CD4-positive, alpha-beta T cell treated with Interleukin-6 at 100 ng/mL for 8 hours (primary cell): ENCODE measurements at places on chromosomes 6 and 20.

DNA sequence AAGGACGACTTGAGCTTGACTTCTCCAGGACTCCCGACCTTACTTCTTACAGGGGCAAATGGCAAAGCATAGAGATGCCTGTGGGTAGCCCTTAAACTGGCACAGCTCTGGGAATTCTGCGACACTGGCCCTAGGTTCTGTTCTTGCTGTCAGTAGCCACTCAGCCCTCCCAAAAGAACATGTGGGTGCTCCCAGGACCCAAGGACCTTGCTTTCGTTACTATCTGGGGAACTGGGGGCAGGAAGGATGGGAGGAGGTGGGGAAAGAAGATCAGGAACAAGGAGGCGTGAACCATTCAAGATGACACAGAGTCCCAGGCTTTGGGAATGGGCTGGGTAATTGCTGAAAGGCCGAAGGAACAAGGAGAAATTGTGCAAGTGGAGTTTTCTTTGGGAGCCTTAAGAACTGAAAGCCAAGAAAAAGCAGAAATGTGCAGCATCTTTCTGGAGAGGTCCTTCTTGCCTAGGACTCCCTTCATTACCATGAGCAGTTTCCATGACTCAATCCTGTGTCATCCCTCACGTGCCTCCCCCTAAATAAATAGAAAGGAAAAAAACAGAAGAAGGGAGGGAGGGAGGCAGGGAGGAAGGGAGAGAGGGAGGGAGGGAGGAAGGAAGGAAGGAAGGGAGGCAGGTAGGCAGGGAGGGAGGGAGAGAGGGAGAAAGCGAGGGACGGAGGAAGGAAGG, 284.6 kb upstream of the FOXQ1 start:
- DNase-seq = no peak

GRCh38 chr6:119844387-119844786, 494.8 kb upstream of the MAN1A1 start:
- no peak for DNase-seq

GRCh38 chr20:59105581-59105980, 58.0 kb upstream of the ZNF831 start:
- DNase-seq = no peak

DNA sequence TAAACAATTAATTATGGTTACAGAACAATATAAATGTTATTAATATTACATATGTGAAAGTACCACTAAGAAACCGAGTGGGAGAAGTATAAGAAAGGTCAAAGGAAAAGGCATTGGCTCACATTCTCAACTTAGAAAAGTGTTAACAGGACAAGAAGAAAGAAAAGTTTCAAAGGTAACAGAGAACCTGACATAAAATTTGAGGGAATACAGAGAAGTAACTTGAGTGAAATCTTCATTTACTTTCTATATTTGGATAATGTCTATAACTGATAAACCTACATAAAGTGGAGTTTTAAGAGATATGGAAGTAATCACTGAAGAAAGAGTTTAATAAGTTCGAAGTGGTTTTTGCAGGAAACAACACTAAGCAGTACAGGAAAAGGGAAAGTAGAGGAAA, 30.1 kb downstream of the REPS1 start:
- DNase-seq = no peak

GRCh38 chr6:141532211-141532610, 600.5 kb upstream of the GJE1 start:
- DNase-seq = no peak

- no peak for DNase-seq
Observed at GRCh38 chr6:43105538-43106222, 29.6 kb downstream of the PTK7 start.

DNA sequence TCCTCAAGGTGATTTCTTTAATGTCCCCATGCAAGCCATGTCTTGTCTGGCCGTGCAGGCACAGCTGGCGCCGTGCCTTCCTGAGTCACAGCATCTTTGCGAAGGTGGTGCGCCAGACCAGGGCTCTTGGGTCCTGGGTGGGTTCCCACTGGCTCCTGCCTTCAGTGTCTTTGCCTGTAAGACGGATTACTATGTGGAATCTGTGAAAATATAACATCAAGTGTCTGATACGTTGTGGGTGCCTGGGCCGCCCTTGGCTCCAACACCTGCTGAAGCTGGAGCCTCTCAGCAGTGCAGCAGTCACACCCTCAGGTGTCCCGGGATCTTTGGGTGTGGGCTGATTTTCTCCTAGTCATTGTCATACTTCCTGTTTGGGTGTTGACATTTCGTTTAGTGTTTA, 3.2 kb downstream of the OSBPL2 start:
- no peak for DNase-seq

- DNase-seq = no peak
Observed at GRCh38 chr20:48552550-48552949, 275.2 kb downstream of the PREX1 start.

- DNase-seq = no peak
Observed at GRCh38 chr20:21490105-21490504, 23.8 kb downstream of the NKX2-2 start.

GRCh38 chr20:44897133-44897532, 11.6 kb downstream of the YWHAB start:
- no peak for DNase-seq

DNA sequence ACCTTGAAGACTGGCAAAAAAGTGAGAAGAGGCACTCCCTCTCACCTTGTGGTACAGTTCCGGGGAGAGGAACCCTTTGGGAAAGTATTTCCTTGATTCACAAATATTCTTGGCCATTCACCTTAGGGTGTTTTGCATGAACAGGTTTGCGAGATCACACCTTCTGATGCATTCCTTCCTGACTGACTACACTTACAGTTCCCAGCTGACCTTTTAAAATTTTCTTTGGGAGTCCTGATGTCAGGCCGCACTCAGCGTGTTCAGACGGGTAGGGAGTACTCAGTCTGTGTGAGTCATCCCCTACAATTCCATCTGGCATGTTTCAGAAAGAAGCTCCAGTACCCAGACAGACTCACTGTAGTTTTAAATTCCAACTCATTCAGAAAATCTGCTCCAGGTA, 1.7 kb downstream of the ADGRF4 start:
- no peak for DNase-seq

GRCh38 chr20:47204008-47204849, 152.3 kb downstream of the ZMYND8 start:
- no peak for DNase-seq

GRCh38 chr6:33692760-33693158, 18.7 kb downstream of the UQCC2 start:
- peak; percentile 63 for DNase-seq

GRCh38 chr6:155042983-155043382, 47.9 kb downstream of the TIAM2 start:
- DNase-seq = no peak

- no peak for DNase-seq
Observed at GRCh38 chr6:41572613-41573012, 26.4 kb downstream of the FOXP4 start.

DNA sequence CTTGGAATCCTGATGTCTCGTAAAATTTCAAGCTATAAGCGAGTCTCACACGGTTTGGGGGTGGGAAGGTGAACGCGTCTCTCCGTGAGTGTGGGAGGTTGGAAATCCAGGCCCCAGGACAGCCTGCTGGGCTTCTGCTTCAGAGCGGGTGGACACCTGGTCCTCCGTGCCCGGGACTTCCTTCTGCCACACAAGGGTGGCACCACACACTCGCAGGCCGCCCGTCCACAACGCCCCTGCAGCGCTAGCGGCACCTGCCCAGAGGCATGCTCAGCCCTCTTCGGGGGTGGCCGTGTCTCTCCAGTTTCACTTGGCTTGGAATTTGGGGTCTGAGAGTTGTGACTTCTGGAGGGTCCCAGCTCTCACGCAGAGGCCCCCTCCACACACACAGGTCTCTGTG, 151.9 kb downstream of the PHACTR3 start:
- DNase-seq = no peak
